HT-29 (cell line): ENCODE measurements at places on chromosomes 16 and 17. TPM values are rescaled to one million over a fixed set of nuclear protein-coding genes. Genes with fewer than 3 reads are reported as not detected.

DNA sequence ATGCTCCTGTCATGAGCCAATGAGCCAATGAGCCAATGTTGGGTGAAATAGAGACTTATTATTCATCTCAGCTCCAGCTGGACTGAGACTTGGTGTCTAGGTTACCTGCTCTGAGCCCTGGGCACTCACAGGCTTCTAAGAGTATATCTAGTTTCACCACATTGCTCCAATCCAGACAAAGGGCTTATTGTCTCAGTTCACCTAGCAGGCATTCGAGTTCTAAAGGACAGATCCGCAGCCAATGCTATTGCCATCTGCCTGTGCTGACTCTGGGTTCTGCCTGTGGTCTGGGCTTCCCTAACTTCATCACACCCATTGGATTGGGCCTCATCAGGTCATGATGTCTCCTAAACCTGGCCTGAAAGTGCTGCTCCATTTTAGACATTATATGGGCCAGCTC lies 66.1 kb upstream of the HS3ST4 start:
- no peak for DNase-seq

DNA sequence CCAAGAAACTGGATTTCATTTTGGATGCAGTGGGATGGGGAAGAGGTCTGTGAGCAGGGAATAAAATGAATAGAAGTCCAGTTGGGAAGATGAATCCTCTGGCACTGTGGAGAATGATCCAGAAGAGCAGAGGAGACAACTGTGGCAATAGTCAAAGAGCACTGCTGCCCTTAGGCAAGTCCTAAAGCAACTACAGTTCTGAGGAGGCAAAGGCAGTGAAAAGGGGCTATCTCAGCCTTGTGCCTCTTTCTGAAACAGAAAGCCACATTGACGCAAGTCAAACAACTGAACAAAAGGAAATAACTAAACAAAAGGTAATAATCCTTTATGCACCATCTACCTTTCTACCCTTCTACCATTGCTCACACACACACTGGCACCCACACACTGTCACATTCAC lies 238.0 kb upstream of the AXIN2 start:
- no peak for DNase-seq

SBK1 gene
- total RNA-seq, result 0.42 and 1.1 TPM in 2 replicates

GRCh38 chr17:36204724-36205500 lies 6.0 kb upstream of the CCL4L2 start:
- no peak for DNase-seq

ITGAD gene
- not detected in 2 replicates for total RNA-seq
